ENCODE measurements at places on chromosomes 13 and 19.

- DNase-seq, result no peak
These were observed 47.9 kb downstream of the KDM4B start for GRCh38 chr19:5016781-5017180.

- DNase-seq, result no peak
These were observed 799 bp upstream of the C1QTNF9B start for GRCh38 chr13:23898101-23898500.

DNA sequence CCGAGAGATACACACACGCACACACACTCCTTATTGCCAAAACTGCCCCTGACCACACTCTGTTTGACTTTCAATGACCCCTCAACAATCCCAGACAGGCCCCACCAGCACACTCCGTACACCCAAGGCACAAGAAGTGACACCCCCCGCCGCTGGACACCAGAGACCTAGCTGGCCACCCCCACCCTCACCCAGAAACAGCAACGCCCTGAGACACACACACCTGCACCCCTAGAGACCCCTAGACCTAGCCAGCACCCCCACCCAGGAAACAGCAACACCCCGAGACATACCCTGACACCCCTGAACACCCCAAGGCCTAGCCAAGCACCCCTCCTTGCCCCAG, 1.1 kb upstream of the PTGER1 start:
- DNase-seq, result no peak

- DNase-seq, result no peak
These were observed 4.8 kb downstream of the USPL1 start for GRCh38 chr13:30622551-30622950.

- DNase-seq, result no peak
These were observed 18.6 kb upstream of the LMTK3 start for GRCh38 chr19:48530066-48530720.

DNA sequence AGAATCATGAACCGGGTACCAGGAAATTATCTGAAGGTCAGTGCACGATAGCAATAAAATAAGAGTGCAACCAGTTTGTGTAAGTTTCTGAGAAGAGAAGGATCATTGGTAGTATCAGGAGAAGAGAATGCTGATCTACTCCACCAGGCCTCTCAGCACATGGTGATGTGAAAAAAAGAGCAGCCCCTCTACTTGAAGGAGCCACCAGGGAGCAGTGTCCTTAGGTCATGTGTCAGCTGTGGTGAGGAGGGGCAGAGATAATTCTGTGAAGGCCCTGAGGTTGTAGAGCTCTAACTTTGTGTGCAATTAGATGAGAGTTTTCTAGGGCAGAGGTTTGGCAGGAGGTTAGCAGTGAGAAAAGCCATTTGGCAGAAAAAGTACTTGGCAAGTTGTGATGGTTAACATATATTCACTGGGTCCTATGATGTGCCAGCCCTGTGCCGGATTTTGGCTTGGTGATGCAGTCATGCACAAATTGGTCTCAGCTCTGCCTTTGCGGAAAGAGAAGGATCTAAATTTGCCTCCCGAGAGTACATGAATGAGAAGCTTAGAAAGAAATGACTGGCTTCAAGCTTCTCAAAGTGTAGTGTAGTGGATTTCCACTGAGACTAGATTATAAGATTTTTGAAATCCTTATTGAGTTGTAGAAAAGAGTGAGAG, 19.2 kb upstream of the ZC3H13 start:
- DNase-seq, result no peak

GRCh38 chr19:13241231-13242104, 91.3 kb downstream of the IER2 start:
- DNase-seq, result no peak

GRCh38 chr13:50644081-50644871, 199.2 kb downstream of the DLEU7 start:
- no peak for DNase-seq

DNA sequence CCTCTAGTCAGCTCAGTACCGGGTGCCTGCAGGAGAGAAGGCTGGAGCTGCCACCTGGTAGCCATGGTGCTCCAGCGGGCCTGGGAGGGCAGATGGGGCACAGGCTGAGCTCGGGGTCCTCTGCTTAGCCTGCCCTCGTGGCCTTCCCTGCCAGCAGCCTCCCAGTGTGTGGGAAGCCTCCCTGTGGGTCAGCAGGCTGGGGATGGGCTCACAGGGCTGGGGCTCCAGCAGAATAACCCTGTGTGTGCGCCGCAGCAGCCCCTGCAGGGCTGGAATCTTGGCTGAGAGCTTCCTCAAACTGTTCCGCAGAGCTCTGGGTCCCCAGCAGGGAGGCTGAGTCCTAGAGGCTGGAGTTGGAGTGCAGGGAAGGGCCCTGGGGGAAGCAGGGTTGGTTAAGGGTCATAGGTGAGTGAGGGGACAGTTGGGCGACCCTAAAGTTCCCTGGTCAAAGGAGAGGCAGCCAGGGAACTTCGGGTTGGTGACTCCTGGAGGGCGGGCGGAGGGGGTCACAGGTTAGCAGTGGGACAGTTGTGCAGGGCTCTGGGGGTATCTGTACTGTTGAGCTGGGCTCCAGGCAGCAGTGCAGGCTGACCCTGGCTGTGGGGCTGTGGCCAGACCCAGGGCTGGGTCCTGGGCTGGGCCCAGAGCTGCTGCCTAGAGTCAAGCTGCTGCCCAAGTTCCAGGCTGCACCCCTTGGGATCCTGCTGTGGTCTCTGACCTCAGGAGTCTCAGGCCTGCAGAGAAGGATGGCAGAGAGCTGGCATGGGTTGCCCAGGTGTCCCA, 14.0 kb downstream of the ARHGAP33 start:
- DNase-seq, result no peak

GRCh38 chr13:111367340-111367739, 46.9 kb downstream of the TEX29 start:
- no peak for DNase-seq

- DNase-seq, result no peak
These were observed 27.7 kb downstream of the TMEM161A start for GRCh38 chr19:19110410-19111135.

DNA sequence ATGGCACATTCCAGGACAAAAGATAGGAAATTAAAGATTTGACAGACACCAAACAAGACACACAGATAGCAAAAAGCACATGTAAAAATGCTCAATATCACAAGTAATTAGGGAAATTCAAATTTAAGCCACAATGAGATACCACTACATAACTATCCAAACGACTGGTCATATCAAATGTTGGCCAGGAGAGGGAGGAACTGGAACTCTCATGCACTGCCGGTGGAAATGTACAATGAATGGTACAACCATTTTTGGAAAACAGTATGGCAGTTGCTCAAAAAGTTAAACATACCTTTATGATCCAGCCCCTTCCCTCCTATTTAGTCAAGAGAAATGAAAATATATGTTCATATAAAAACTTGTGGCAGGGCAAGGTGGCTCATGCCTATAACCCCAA, 36.8 kb upstream of the CYP2S1 start:
- no peak for DNase-seq

DNA sequence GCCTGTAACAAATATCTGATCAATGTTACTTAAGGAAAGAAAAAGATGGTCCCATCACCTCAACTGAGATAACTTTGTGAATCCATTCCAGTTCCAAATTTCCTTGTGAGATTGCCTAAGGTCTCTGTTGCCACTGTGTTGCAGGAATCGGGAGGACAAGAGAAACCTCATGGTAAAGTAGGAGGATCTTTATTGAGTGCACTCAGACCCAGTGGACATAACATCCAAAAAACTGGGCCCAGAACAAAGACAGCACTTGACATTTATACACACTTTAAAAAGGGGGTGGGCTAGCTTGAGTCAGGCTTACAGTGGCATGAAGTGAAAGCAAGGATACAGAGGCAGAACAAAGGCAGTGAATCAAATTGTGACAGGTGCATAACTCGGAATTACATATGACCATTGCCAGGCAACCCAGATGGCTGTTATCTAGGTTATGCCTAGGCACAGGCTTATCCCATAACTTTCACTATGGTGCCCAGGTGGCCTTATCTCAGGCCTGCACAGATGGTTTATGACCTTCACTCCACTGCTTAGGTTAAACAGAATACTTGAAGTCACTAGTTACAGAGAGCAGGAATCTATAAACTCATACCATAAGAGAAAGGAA, 459.4 kb upstream of the PCDH20 start:
- no peak for DNase-seq

GRCh38 chr13:36804588-36804987, 14.4 kb upstream of the RFXAP start:
- DNase-seq, result no peak
